Adrenal gland (tissue), 19 donors: ENCODE measurements at places on chromosomes 16 and 17.

DNA sequence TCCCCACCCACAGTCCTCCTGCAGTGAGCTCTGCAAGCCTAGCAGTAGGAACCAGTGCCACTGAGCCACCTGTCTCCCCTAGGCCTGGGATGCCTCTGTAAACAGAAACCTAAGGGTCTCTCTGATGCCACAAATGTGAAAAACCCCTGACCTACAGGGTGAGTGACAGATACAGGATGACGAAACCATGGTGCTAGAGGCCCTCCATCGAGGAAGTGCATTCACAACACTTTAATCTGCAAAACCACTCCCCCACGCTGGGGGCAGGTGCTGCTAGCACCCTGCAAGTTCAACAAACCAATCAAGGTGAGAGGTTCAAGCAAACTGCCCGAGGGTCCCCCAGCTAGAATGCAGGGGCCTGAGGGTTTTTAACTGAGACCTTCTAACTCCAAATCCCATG, 59.5 kb downstream of the CDYL2 start:
- DNase-seq: no peak
- H3K27me3 ChIP-seq: no peaks in the 10 kb centered on the region
- H3K4me1 ChIP-seq: no peaks in the 10 kb centered on the region
- no peak overlapping the region for H3K4me3 ChIP-seq

DNA sequence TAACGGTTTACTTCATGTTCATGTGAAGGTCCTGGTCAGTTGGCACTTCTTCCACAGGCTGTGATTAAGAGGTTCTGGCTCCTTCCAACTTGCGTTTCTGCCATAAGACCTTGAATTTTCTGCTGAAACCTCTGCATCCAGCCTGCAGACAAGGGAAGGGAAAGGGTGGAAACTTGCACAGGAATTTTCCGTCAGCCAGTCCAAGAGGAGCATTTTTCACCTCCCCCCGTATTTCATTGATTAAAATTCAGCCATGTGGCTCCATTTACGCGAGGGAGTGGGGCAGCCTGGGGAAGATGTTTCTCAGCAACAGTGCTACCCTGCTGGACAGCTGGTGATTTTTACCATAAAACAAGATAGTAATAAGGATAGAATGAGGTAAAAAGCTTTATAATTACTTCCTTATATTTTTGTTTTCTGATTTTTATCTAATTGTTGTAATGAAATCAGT, 101.5 kb upstream of the SMIM36 start:
- no peaks in the 10 kb centered on the region for H3K36me3 ChIP-seq
- peak overlapping the region; percentile 5 for H3K27ac ChIP-seq
- H3K27me3 ChIP-seq: no peaks in the 10 kb centered on the region
- peak; percentile 65 for DNase-seq
- H3K4me1 ChIP-seq: peaks cover 10% of the 10 kb centered on the region

DNA sequence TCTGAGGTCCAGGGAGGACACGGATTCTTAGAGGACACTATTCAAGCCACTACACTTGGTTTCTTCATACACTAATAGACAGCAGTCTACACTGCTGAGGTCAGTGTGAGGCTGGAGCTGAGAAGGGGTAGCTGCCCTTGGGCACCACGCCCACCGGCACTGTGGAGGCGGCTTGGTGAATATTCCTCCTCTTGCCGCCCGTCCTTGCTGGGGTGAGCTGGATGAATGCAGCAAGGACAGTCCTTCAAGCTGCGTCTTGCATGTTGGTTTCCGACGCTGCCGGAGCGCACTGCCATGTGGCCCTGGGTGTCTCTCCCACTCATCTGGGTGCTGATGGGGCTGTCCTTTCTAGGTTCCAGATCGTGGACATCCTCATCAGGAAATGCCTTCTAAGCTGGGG, 2.6 kb downstream of the ZNF205 start:
- H3K4me3 ChIP-seq: no peak overlapping the region
- peaks cover 38% of the 10 kb centered on the region for H3K36me3 ChIP-seq
- no peaks in the 10 kb centered on the region for H3K27me3 ChIP-seq
- peak; percentile 65 for DNase-seq
- no peak overlapping the region for H3K27ac ChIP-seq

- peak; percentile 88 for DNase-seq
- peaks cover 21% of the 10 kb centered on the region for H3K4me1 ChIP-seq
- H3K36me3 ChIP-seq: no peaks in the 10 kb centered on the region
- H3K27ac ChIP-seq: no peak overlapping the region
- H3K4me3 ChIP-seq: no peak overlapping the region
- no peaks in the 10 kb centered on the region for H3K27me3 ChIP-seq
Observed at GRCh38 chr17:7589204-7589868, 558 bp downstream of the SOX15 start.

GRCh38 chr16:519425-519824, 8.1 kb upstream of the CAPN15 start:
- H3K27ac ChIP-seq: no peak overlapping the region
- no peak for DNase-seq
- H3K27me3 ChIP-seq: no peaks in the 10 kb centered on the region
- peaks cover 24% of the 10 kb centered on the region for H3K36me3 ChIP-seq
- no peaks in the 10 kb centered on the region for H3K4me1 ChIP-seq

- no peaks in the 10 kb centered on the region for H3K4me1 ChIP-seq
- DNase-seq: no peak
- H3K27me3 ChIP-seq: no peaks in the 10 kb centered on the region
- H3K36me3 ChIP-seq: no peaks in the 10 kb centered on the region
Observed at GRCh38 chr16:78513838-78514237, 414.4 kb downstream of the WWOX start.

DNA sequence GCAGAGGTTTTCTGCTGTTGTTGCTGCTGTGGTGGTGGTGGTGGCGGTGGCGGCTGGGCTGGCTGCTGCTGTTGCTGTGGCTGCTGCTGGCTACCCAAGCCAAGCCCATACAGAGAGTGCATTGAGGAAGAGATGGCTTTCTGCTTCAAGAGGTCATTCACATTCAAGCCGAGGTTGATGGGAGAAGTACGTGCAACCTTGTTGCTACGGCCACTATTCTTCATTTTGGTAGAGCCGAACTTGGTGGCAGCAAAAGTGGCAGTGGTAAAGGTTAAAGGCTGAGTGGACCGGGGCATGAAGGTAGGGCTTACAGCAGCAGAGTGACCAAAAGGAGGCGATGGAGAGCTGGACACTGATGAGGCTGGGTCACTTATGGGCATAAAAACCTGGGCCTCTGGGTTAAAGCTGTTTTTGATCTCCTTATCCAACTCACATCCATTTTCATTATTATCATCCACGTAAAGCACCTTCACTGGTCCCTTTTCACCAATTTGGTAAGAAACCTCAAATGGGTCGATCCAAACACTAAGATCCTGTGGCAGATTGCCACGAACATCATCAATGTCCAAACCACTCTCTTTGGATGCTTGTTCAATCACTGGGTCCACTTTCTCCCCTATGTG, 2.8 kb downstream of the TOB1 start:
- peak; percentile 87 for DNase-seq
- H3K36me3 ChIP-seq: peaks cover 22% of the 10 kb centered on the region
- H3K4me3 ChIP-seq: no peak overlapping the region
- H3K4me1 ChIP-seq: peaks cover 43% of the 10 kb centered on the region
- peak overlapping the region; percentile 100 for H3K27ac ChIP-seq

GRCh38 chr17:64920419-64921172, 1.3 kb upstream of the LRRC37A3 start:
- H3K36me3 ChIP-seq: no peaks in the 10 kb centered on the region
- no peaks in the 10 kb centered on the region for H3K27me3 ChIP-seq
- H3K27ac ChIP-seq: no peak overlapping the region
- H3K4me3 ChIP-seq: no peak overlapping the region
- peaks cover 4% of the 10 kb centered on the region for H3K4me1 ChIP-seq

- no peak overlapping the region for H3K27ac ChIP-seq
- no peaks in the 10 kb centered on the region for H3K4me1 ChIP-seq
- no peaks in the 10 kb centered on the region for H3K36me3 ChIP-seq
- no peak for DNase-seq
Observed at GRCh38 chr16:56137269-56137668, 54.0 kb upstream of the GNAO1 start.

- H3K27ac ChIP-seq: no peak overlapping the region
- no peaks in the 10 kb centered on the region for H3K27me3 ChIP-seq
- no peak overlapping the region for H3K4me3 ChIP-seq
- DNase-seq: no peak
Observed at GRCh38 chr17:60230358-60230757, 80.6 kb downstream of the CA4 start.

DNA sequence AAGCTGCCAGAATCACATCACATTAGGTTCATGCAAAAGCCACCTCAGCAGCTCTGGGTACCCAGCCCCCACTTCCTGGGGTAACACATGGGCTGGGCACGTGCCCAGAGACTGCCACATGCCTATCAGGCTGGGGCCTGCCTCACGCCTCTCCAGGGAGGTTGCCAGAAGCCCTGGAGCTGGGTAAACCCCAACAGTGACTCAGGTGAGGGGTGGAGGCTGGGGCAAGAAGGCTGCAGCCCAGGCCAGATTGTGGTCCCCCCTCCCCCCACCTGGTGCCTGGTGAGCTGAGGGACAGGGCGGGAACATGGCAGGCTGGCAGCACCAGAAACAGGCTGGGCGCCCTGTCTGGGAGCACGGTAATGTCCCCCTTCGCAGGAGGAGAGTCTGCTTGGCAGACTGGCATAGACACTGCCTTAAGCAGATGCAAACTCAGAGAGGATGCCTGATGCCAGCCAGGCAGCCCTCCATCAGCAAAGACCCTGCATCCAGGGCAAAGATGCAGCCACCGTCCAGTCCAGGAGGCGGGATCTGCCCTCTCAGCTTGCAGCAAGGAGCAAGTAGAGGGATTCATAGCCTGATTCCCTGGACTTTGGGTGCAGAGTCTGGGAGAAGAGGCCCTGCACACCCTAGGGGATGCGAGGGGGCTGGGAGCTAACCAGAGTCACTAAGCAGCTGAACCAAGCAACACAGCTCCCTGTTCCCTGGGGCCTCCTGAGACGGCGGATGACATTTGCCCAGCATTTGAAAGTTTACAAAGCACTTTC, 28.8 kb downstream of the NGFR start:
- H3K27ac ChIP-seq: no peak overlapping the region
- H3K27me3 ChIP-seq: no peaks in the 10 kb centered on the region
- no peaks in the 10 kb centered on the region for H3K4me1 ChIP-seq
- no peak overlapping the region for H3K4me3 ChIP-seq
- H3K36me3 ChIP-seq: no peaks in the 10 kb centered on the region
- DNase-seq: no peak

GRCh38 chr16:54554581-54554980, 268.0 kb upstream of the IRX3 start:
- H3K36me3 ChIP-seq: no peaks in the 10 kb centered on the region
- no peak overlapping the region for H3K4me3 ChIP-seq
- no peak for DNase-seq

DNA sequence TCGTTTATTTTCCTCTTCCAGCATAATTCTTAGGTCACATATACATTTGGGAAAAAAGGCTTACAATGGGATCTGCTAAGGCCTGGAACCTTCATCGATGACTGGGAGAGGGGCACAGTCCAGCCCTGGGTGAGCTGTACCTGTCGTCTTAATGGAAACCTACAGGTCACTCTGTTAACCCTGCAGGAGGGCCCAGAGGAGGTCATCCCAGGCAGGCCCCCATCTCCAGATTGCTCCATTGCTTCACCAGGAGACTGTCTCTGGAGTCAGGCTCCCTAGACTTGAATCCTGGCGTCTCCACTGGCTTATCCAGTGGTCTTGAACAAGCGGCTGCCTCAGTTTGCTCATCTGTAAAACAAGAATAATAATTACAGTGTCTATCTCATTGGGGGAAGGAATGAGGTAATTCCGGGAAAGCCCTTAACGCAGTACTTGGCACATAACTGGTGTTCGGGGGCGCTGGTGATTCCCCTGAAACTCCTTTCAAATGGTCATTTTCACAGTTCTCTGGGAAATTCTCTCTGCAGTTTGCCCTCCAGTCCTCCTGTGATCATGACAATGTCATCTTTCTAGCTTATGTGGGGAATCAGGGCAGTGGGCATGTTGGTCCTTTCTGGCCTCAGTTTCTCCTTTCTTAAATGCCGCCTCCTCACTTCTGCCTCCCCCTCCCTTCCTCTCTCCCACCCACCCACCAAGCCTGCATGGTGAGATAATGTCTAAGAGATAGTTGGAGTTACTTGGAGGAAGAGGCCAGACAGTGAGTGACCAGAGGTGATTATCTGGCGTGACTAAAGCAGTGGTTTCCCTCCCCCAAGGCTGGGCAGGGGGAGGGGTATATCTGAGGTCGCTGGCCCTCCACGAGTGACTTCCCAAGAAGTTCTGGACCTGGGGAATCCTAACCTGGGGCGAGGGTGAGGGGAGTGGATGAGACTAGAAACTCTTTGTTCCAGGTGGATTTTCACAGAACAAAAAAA, 31.3 kb upstream of the TAC4 start:
- no peak overlapping the region for H3K4me3 ChIP-seq
- no peak overlapping the region for H3K27ac ChIP-seq
- H3K36me3 ChIP-seq: no peaks in the 10 kb centered on the region
- H3K4me1 ChIP-seq: no peaks in the 10 kb centered on the region

DNA sequence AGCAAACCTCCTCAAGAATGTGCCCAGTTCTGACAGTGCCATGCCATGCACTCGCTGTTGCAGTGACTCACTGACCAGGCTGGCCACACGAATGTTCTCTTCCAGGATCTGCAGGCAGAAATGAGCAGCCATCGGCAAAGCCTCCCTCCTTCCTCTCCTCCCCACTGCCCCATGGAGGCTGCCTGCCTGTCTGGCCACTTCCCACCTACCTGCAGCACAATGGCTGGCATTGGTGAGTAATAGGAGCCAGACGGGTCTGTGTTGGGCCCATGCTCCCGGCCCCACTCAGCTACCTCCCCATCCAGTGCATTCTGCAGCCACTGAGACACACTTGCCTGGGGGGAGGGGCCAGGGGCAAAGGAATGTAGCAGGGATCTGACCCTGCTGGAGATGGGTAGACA, 2.8 kb upstream of the MATCAP1 start:
- no peak overlapping the region for H3K27ac ChIP-seq
- no peak for DNase-seq
- no peak overlapping the region for H3K4me3 ChIP-seq
- H3K27me3 ChIP-seq: no peaks in the 10 kb centered on the region

DNA sequence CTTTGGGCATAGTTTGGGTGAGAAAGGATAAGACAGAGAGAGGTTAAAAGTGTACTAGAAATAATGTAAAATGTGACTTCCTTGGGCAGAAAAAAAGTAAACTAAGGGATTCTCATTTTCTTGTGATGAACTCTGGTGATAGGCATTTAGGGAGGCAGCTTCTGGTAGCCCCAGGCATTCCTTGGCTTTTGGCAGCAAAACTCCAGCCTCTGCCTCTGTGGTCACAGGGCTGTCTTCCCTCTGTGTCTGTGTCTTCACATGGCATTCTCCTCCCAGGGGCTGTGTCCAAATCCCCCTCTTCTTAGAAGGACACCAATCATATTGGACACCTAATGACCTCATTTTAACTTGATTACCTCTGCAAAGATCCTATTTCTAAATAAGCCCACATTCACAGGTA, 54.7 kb downstream of the HS3ST3B1 start:
- H3K27me3 ChIP-seq: no peaks in the 10 kb centered on the region
- no peak overlapping the region for H3K27ac ChIP-seq
- H3K4me3 ChIP-seq: no peak overlapping the region
- no peaks in the 10 kb centered on the region for H3K36me3 ChIP-seq

- DNase-seq: no peak
- H3K27ac ChIP-seq: no peak overlapping the region
- no peaks in the 10 kb centered on the region for H3K36me3 ChIP-seq
- H3K4me3 ChIP-seq: no peak overlapping the region
- no peaks in the 10 kb centered on the region for H3K4me1 ChIP-seq
- H3K27me3 ChIP-seq: no peaks in the 10 kb centered on the region
Observed at GRCh38 chr17:55870044-55870443, 119.2 kb downstream of the PCTP start.
